ENCODE measurements at places on chromosomes 7 and 10.

DNA sequence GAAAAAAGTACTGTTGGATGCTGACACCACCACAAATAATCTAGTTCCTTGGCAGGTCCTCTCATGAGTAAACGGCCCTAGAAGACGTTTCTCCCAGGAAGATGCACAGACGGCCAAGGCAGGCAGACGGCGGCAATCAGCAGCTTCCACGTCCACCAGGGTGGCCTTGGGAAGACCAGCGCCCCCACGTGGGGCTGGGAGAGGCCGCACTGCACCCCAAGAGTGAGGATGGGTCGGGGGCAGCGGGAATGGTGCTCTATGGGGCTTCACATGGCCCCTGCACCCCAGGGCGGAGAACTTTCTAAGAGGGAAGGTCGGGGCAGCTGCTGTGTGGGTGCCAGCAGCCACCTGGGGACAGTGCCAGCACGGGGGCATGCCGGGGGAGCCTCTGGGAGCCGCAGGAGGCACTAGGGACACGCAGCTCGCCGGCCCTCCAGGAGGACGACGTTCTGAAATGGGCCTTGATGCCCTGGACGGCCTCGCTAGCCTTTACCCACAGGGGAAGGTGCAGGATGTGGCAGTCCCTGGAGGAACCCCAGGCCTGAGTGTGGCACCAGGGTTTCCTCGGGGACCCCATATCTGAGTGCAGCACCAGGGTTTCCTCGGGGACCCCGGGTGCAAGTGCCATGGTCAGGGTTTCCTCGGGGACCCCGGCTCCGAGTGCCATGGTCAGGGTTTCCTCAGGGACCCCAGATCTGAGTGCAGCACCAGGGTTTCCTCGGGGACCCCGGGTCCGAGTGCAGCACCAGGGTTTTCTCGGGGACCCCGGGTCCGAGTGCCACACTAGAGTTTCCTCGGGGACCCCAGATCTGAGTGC, 539.9 kb downstream of the DNAJB6 start:
- no peak for DNase-seq

DNA sequence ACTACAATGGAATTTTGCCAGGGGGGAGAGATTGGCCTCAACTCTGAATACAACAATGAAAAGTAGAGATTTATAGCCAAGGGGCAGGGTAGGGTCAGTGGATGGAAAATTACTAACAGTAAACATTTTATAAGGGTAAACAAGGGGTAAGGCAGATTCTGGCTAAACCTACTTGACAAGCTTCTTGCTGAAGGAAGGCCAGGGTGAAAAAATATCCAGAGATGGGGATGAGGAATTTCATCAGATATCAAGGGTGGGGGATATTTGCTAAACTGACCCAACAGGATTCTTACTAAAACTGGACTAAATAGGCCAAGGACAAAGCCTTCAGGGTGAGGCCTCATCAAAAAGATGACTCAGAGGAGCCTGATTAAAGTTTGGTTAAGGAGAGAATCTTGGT, 156.3 kb downstream of the RTKN2 start:
- no peak for DNase-seq

DNA sequence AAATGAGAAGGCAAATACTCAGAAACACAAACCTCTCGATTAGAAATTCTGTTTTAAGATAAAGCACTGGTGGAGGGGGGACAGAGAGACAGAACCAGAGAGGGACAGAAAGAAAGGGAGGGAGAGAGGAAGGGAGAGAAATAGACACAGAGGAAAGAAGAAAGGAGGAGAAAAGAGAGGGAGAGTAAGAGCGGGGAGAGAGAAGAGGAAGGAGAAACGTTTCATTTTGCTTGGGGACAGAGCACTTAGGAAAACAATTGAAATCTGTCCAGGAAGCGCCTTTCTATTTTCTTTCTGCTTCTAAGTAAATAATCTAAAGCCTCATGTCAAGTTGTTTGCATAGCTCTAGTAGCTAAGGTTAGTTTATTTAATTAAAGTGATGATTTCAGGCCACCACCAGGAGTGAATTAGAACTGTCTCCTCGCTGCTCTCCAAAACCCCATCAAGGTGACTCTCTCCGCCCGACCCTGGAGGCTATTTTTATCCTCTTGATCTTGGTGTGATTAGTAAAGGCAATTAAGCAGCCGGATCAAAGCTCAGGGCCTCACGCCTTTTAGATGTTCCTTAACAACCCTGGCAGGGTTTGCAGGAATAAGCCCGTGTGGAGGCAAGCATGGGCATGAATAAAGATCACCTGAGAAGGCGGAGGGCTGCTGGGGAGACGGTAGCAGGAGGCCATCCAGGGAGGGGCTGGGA, 73.4 kb upstream of the INSIG1 start:
- no peak for DNase-seq

GRCh38 chr7:129886818-129887186, 66.0 kb downstream of the UBE2H start:
- DNase-seq, result no peak

DNA sequence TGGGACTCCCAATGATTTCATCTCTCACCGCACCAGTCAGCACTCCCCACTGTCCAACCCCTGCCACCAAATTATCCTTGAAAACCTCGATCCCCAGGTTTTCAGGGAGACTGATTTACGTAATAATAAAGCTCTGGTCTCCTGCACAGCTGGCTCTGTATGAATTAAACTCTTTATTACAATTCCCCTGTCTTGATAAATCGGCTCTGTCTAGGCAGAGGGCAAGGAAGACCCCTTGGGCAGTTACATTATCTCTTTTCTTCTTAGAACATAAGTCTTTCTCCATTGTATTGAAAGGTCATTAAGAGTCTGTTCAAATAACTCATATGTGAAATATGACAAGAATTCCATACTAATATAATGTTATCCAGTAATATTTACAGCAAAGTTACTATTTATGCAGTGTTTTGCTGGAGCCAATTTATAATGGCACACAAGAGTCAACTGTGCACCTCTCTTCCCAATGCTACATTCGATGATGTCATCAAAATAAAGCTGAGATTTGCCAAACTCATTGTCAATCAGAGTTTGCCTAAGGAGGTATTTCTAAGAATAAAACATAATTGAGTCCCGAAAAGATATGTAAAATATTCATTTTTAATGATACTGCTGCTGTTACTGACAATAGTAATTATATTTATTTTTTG, 1297.2 kb upstream of the LRRTM3 start:
- no peak for DNase-seq

DNA sequence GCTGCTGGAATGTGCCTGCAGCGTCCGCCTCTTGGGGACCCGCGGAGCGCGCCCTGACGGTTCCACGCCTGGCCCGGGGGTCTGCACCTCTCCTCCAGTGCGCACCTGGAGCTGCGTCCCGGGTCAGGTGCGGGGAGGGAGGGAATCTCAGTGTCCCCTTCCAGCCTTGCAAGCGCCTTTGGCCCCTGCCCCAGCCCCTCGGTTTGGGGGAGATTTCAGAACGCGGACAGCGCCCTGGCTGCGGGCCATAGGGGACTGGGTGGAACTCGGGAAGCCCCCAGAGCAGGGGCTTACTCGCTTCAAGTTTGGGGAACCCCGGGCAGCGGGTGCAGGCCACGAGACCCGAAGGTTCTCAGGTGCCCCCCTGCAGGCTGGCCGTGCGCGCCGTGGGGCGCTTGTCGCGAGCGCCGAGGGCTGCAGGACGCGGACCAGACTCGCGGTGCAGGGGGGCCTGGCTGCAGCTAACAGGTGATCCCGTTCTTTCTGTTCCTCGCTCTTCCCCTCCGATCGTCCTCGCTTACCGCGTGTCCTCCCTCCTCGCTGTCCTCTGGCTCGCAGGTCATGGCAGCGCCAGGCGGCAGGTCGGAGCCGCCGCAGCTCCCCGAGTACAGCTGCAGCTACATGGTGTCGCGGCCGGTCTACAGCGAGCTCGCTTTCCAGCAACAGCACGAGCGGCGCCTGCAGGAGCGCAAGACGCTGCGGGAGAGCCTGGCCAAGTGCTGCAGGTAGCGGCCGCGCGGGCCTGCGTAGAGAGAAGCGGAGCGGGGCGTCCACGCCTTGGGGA, 645 bp downstream of the SLC26A4 start:
- DNase-seq, result peak; percentile 70

GRCh38 chr7:64877714-64878610, 25.1 kb upstream of the ZNF273 start:
- no peak for DNase-seq

- no peak for DNase-seq
These were observed 145.2 kb upstream of the PFKP start for GRCh38 chr10:2921956-2922680.

GRCh38 chr7:159317294-159317693, 172.6 kb upstream of the VIPR2 start:
- DNase-seq, result no peak

Data from activated CD4-positive, alpha-beta memory T cell treated with anti-CD3 and anti-CD28 coated beads for 36 hours (primary cell).